Stimulated activated CD8-positive, alpha-beta memory T cell treated with anti-CD3 and anti-CD28 coated beads, Interleukin-7, amount 100 ng/mL, for 1 hour (primary cell): ENCODE measurements at places on chromosomes 13 and 19.

DNA sequence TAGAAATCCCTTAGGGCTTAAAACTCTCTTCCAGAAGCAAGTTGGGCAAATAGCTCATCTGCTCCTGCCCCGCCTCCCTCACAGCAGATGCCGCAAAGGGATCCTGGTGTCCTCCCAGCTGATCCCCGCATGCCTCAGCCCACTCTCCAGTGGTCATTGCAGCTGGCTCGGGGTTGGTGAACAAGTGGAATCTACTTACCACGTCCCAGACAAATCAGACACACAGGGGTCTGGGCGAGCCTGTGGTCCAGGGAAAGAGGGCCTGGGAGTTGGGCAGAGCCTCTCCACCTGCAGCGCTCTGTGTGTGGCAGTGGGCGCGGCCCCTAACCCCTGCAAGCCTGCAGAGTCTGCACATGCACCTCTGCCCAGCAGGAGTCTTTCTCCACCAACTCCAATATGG, 10.8 kb upstream of the C19orf33 start:
- no peak for DNase-seq

DNA sequence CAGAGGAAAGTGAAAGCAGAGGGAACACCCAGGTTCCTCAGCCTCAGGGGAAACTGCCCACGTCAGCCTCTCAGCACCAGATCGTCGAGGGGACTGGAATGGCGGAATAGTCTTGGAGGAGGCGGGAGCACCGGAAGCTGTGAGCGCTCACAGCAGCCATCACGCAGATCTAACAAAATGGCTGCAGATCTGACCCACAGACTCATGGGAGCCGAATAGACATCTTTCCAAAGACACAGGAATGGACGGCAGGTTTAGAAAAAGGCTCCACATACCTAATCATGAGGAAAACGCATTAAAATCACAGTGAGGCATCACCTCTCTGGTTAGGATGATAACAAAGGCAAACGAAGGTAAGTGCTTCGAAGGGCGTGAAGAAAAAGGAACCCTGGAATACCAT, 11.8 kb upstream of the LILRA2 start:
- no peak for DNase-seq

- no peak for DNase-seq
Measured at GRCh38 chr19:52170304-52170703, 1.1 kb downstream of the ZNF836 start.

GRCh38 chr13:91360246-91360751, 12.8 kb downstream of the MIR17HG start:
- DNase-seq = no peak

DNA sequence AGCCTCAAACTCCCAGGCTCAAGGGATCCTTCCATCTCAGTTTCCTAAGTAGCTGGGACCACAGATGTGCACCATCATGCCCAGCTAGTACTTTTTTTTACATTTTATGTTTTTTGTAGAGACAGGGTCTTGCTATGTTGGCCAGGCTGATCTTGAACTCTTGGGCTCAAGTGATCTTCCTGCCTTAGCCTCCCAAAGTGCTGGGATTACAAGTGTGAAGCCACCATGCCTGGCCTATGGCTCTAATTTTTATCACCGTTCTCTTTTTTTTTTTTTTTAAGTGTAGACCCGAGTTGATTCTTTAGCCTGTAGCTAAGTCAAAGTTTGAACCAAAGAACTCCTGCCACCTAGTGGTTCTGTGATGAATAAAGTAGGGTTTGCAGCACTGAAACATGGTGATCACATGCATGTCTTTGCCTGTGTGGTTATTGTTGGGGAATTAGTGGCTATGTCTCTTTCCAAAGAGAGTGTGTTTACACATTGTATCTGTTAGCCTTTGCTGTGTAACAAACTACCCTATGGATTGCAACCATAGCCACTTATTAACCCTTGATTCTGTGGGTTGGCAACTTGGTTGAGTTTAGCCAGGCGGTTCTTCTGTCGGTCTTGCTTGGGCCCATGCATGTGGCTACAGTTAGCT, 11.6 kb downstream of the NFILZ start:
- no peak for DNase-seq

DNA sequence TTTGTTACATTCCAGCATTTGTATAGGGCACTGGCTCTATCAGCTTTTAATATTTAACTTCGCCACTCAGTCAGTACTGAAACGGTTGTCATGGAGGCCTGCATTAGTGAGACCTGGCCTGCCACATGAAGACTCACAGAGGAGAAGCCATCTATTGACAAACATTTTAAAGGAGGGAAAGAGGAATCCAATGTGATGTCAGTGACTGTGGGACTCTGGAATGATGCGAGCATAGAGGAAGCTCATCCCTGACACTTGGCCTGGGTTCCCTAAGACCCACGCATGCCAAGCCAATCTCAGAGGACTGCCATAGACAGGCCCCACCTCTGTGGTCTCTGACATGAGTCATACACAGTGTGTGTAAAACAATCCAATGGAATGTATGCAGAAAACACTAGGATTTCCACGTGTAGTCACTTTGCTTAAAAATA, 7.9 kb upstream of the DPY19L3 start:
- DNase-seq = no peak

- DNase-seq = no peak
Measured at GRCh38 chr13:91399189-91400062, 1.0 kb downstream of the GPC5 start.

DNA sequence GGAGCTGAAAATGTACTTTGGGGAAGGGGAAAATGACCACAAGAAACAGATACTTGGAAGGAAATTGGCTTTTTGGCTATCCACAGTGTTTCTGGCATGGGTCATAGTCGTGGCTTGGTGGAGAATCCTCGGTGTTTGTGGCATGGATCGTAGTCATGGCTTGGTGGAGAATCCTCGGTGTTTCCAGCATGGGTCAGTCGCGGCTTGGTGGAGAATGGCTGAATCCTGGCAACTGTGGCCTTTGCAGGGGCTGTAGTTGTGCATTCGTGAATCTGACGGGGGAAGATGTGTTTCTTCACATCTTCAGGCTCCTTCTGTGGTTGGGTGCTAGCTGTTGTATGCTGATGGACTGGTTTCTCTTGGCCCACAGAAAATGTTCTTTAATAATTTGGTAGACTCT, 61.7 kb upstream of the MCF2L start:
- no peak for DNase-seq

DNA sequence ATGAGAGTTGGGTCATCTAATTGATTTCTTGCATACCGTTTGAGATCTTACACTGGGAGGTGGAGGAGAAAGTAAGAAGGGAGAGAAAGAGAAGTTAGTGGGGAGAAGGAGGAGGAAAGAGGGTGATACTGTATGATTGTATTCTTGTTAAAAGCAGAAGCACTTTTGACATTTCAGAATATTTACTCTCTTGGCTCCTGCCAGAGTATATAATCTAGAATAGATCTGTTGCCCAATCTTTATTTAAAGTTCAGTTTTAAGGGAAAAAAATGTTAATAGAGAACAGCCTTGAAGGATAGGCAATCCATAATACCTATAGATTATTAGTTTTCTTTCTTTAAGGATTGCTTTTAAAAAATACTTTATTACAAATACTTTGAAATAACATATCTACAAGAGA, 41.5 kb downstream of the PDS5B start:
- DNase-seq = no peak

DNA sequence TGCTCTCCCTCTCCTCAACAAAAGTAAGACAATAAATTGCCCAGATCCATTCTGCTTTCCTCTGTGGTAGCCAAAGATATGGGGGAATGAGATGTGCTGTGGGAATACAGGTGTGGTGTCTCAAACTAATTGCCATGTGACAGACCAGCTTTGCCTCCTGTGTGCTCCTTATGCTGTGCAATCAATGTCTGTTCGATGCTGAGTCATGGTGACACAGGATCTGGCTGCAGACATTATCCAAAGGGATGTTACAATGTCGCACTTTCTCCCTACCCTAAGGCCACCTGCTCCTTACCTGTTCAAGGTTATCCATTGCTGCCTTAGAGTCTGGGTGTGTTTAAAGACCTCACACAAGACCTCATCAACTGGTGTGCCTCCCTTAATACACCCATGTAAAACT, 32.5 kb downstream of the FGF14 start:
- no peak for DNase-seq

- DNase-seq = no peak
Measured at GRCh38 chr19:50266896-50267295, 62.3 kb downstream of the KCNC3 start.

DNA sequence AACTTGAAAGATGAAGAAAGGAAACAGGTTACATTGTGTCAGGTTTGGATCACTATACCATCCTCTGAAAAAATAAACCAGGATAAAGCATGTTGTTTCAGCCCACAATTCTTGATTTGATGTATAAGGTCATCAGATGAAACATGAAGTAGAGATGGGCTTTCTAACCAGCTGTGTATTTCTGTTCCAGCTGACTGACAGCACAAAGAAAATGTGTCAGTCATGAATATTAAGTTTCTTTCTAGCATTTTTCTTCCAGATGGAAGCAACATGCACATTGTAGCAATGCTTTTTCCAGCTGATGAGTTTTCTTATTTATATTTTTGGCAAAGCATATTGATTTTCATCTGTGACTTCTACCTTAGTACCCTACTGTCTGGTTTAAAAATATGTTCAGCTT, 199.6 kb downstream of the OXGR1 start:
- DNase-seq = no peak

GRCh38 chr13:106566641-106567473, 1.1 kb downstream of the ARGLU1 start:
- DNase-seq = no peak

GRCh38 chr13:100673376-100673712, 1.3 kb downstream of the TMTC4 start:
- DNase-seq = no peak

DNA sequence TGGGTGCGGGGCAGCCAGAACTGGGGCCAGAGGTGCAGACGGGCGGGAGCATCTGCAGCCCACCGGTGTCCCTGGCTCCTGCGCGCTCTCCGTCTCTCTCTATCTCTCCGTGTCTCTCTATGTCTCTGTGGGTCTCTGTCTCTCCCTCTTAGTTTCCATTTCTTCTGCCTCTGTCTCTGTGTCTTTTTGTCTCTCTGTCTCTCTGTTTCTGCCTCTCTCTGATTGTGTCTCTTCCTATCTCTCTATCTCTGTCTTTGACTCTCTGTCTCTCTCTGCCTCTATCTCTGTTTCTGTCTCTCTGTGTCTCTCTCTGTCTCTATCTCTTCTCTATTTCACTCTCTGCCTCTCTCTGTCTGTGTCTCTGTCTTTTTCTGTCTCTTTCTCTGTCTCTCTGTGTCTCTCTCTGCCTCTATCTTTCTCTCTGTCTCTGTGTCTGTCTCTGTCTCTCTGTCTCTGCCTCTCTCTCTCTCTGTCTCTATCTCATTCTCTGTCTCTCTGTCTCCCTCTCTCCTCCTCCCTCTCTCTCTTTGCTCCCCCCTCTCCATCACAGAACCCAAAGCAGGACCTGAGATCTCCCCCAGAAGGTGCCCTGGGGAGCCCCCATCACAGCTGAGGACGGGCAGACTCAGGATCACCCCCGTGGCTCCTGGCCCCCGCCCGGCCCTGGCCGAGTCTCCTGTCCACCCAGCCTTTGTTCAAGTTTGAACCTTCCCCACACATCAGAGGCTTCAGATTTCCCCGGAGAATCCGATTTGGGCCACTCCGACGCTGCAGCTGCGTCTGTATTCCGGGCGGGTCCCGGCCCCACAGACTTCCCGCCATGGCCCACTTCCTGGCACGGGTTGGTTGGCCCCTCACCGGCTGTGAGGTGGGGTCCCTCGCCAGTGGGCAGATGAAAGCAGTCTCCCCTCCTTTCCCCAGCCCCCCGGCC, 48.6 kb upstream of the TCF3 start:
- no peak for DNase-seq
